NCI-H187 (cell line): ENCODE measurements at places on chromosomes 1 and 21.

DNA sequence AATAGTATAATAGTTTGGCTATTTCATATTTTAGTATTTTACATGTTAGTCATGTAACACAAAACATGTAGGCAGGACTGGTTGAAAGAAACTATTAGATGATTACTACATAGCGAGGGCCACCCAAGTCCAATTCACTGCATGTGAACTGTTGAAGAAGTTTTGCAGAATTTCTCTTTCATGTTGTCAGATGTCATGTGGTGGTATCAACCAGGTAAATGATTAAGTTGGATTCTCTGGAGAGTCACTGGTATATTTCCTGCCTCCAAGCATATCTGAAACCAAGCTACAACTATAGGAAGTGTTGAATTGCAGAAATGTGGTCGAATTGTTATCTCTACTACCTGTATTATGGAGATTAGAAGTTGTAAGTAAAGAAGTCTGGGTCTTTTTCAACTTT, 137.8 kb upstream of the DPYD start:
- no peak for DNase-seq

GRCh38 chr1:175875556-175875955, 132.2 kb upstream of the TNR start:
- DNase-seq, result no peak

DNA sequence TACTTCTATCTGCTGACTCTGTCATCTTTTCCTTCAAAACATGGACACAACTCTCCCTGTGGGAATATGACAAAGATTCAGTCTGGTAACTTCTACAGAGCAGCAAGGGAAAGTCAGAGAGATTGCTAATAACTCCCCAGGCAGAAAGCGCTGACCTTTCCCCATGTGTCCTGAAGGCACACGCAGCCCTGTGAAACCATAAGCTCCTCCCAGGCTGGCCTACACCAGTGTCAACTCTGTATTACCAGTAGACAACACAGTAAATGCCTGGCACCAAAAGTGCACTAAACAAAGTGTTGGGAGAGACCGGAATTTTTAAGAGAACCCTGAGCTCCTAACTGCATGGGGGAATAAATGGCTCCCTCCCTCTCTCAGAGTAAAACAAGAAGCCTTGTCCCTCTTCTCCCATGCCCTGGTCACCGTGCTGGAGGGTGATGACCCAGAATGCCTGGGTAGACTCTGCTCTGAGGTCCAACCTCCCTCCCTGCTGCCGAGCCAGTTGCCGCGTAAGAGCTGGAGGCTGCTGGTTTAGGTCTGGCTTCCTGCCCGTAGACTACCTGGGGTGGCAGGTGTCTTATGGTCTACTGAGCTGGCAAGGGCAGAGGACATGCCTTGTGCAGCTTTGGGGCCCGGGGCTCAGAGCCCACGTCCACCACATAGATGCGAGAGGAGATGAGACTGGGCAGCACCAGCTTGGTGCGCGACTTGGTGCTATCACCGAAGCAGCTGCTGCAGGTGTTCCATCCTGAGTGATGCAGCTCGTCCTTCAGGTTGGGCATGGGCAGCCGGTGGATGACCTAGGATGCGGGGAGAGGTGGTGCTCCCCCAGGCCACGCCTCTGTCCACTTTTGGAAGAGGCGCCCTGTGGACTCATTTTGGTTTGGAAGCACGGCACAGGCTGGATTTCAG, 3.9 kb downstream of the SELENBP1 start:
- DNase-seq, result no peak

DNA sequence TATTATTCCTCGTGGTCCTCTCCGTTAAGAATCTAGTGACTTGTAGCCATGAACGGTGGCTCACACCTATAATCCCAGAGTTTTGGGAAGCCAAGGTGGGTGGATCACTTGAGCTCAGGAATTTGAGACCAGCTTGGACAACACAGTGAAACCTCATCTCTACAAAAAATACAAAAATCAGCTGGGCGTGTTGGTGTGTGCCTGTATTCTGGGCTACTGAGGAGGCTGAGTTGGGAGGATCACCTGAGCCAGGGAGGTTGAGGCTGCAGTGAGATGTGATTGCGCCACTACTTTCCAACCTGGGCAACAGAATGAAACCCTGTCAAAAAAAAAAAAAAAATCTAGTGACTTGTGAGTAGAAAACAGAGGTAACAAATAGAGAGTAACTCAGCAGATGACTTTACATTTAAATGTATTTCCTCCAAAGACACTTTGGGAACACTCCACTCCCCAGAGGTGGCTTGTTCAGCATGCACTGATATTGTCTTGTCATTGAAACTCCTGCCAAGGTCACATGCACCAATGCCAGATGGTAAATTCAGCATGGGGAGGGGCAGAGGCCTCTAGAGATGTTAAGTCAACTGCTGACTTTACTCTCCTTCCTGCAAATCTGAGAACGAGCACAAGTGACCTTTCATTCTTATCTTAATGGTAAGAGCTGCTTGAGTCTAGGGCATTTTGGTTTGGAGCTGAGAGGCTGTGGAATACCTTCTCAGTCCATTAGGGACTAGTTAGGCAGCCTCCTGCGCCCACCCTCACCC, 24.9 kb downstream of the CCDC185 start:
- no peak for DNase-seq

GRCh38 chr1:13586001-13586400, 2.4 kb downstream of the PDPN start:
- no peak for DNase-seq

DNA sequence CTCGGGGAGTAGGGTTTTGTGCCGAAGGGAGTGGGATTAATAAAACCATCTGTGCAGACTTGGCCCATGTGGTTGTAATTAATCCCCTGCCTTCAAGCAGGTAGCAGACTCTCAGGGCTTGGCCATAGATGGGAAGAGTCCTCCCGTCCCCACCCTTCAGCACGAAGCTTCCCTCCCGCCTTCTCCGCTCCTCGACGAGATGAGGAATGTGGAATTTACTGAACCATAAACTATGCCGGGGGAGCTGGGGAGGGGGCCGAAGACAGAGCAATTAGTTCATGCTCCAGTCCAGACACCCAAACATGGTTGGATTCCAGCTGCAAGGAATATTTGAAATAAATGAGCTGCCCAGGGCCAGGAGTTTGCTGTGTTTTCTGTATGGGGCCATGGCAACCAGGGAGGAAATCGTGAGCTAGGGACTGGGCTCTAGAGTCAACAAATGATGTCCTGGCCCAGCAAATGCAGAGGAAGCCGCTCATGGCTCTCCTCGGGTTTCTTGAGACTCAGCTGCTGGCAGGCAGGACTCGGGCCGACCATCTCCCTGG, 78.8 kb downstream of the SPSB1 start:
- no peak for DNase-seq

GRCh38 chr1:228906223-228906860, 171.1 kb downstream of the RHOU start:
- DNase-seq, result no peak

DNA sequence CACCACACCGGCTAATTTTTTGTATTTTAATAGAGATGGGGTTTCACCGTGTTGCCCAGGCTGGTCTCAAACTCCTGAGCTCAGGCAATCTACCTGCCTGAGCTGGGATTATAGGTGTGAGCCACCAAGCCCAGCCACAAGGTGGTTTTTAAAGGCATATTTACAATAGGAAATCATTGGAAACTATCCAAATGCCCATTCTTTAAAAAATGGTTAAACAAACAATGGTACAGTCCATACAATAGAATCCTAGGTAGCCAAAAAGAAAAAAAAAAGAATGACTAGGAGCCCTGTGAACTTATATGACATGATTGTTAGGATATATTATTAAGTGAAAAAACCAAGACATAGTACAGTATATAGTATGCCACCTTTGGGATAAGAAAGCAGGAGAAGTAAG, 5.3 kb downstream of the ATP2B4 start:
- no peak for DNase-seq

DNA sequence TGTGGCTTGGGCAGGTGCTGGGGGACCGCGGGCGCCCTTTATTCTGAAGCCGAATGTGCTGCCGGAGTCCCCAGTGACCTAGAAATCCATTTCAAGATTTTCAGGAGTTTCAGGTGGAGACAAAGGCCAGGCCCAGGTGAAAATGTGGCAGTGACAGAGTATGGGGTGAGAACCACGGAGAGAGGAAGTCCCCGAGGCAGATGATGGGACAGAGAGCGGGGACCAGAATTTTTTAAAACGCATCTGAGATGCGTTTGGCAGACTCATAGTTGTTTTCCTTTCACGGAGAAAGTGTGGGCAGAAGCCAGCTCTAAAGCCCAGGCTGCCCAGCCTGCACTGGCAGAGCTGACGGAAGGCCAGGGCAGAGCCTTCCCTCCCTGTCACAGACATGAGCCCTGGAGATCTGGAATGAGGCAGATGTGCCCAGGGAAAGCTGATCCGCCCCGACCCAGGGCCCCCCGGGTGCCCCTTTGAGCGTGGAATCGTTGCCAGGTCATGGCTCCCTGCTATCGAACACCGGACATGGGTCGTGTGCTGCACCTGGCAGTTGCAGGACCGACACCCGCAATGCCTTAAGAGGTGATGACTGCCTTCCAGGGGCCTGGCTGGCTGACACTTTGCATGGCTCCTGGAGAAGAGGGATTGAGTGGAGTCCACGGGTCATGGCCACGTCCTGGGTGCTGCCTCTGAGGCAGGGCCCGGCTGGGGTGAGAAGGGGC, 6.5 kb upstream of the SLX9 start:
- DNase-seq, result no peak

- DNase-seq, result no peak
Observed at GRCh38 chr1:25361901-25362300, 23.8 kb downstream of the TMEM50A start.

DNA sequence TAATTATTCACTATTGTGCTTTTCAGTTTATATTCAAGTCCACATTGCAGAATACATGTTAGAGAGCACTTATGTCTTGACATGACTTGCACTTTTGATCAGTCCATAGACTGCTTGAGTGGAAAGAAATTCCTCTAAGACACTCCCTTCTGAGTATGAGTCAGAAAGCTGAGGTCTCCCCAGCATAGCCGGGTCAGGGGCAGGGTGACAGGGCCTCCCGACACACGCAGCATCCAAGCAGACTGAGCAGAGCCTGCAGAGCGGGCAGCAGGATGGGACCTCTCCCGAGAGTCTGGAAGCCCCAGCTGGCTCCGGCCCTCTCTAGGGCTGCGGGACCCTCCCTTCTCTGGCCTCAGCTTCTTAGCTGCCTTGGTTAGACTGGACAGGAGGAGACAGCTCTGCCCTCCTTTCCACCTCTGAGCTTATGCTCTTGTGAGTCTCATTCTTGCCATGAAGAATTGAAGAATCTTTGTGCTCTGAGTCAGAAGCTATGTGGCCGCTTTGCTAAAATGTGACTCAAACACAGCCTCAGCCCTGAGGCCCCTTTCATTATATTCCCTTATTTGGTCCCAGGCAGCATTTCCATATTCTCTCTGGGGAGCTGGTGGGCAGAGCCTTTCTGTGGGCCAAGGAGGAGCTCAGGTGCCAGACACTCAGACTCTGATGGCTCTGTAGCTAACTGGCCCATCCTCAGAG, 11.2 kb upstream of the CAPN2 start:
- DNase-seq, result no peak

- no peak for DNase-seq
Observed at GRCh38 chr1:94646786-94647555, 105.4 kb upstream of the F3 start.

GRCh38 chr1:154608397-154609270, 648 bp upstream of the ADAR start:
- DNase-seq, result peak; percentile 68

DNA sequence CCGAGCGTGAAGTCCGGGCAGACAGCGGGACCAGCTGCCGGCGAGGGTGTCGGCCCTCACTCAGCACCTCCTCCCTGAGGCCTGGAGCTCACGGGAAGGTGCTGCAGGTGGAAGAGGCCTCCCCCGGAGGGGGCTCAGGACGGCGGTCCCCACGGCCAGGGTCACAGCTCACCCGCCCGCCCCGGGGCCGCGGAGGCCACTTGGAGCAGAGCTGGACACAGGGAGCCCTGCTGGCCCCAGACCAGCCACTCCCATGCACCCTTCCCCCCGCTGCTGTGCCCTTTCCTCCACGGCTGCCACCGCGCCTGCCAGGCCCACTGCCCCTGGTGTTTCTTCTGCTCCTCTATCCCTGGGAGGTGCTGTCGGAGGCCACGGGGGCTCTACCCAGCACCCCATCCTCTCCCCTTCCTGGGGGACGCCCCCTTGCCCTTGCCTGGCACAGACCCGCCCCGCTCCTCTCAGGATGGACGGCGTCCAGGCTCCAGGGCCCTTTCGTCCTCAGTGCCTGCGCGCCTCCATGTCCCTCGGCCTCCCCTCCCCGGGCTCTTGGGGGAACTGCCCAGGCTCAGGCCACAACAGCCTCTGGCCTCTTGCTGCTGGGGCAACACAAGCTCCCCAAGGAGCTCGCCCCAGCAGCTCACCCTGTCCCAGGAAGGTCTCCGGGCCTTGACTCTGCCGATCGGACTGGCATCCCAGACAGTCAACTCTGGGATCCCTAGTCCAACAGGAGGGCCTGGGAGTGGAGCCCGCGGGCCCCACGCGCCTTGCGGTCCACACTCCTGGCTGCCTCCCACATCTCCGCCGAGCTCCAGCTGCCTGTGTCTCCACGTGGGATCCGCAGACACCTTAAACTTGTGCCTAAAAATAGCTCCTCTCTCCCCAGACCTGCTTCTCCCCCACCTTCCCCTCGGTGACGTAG, 4.1 kb downstream of the TMEM240 start:
- no peak for DNase-seq

DNA sequence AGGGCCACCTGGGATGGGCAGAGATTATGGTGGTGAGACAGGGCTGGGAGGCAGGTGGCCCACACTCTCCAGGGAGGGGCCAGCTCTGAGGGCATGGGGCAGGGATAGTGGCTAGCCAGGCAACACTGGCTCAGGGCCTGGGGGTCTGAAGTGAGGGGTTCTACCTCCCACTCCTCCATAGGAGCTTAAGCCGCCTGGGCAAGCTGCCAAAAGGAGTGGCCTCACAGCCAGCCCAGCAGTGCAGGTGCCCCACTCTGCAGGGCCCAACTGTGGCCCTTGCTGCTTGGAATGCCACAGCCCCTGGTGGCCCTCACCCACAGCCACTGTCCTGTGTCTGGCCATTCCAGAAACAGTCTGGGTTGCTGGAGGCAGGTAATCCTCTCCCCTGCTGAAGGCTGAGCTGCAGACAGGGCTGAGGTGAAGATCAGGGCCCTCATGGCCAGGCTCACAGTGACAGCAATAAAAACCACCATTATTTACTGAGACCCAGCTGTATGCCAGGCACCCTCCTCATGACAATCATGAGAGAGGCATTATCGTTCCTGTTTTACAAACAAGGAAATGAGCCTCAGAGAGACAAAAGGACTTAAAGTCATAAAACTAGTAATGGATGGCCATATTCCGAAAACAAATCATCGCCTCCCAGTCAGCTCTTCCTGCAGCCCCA, 31.0 kb downstream of the KIF21B start:
- DNase-seq, result no peak

- DNase-seq, result no peak
Observed at GRCh38 chr21:34886240-34887104, 162.6 kb downstream of the RUNX1 start.

GRCh38 chr1:9520411-9520810, 18.9 kb upstream of the SLC25A33 start:
- DNase-seq, result no peak
